ENCODE measurements at places on chromosomes 2 and 18.

GRCh38 chr18:62523631-62524439, 1.0 kb downstream of the ZCCHC2 start:
- DNase-seq: peak; percentile 41

- DNase-seq: no peak
Observed at GRCh38 chr18:50573679-50574078, 13.8 kb downstream of the MAPK4 start.

DNA sequence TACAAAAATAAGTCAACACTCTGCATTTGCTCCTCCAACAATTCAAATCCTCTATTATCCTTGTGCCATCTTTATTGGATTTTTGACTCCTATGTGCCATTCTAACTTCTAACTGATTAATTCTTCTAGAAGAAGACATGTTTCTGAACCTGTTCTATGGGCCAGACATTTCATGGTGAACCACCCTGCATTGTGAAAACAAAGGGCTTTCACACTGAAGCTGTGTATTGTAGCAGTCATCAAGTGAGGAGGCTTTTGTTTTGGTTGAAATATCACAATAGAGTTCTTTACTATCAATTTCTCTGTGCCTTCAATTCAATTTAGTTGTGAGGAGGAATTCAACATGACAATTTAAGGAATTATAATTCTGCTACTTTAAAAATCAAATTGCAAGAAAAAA, 357.9 kb downstream of the PLCL1 start:
- peak; percentile 81 for DNase-seq

- DNase-seq: peak; percentile 61
Observed at GRCh38 chr2:46337208-46337994, 40.2 kb downstream of the EPAS1 start.

- DNase-seq: peak; percentile 84
Observed at GRCh38 chr2:96907115-96908041, 37.5 kb upstream of the SEMA4C start.

DNA sequence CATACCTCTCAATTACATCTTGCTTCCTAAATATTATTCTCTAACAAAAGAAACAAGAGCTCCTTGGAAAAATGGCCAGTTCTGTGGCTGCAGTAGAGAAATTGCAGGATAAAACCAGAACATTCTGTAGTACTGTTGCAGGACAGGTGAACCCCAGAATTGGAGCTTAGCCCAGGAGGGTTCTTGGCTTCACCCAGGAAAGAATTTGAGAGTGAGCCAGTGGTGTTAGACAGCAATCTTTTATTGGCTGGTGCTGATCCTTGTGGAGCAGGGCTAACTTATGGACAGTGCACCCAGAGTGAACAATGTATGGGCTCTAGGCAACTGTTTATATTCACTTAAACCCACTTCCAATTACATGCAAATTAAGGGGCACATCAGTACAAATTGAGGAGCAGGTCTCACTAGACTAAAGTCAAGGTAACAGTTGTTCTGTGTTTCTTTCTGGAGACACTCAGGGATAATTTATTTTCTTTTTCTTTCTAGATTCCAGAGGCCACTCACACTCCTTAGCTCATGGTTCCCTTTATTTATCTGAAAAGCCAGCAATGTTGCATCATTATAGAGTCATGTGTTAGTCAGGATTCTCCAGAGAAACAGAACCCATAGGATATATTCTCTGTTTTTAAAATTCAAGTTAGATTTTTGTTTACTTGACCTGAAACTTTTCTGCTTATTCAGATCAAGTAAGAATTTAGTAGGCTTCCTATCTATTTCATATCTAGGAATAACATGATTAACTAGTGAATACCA, 348.1 kb downstream of the CCDC85A start:
- no peak for DNase-seq

GRCh38 chr2:230589497-230590015, 123.1 kb upstream of the CAB39 start:
- no peak for DNase-seq

DNA sequence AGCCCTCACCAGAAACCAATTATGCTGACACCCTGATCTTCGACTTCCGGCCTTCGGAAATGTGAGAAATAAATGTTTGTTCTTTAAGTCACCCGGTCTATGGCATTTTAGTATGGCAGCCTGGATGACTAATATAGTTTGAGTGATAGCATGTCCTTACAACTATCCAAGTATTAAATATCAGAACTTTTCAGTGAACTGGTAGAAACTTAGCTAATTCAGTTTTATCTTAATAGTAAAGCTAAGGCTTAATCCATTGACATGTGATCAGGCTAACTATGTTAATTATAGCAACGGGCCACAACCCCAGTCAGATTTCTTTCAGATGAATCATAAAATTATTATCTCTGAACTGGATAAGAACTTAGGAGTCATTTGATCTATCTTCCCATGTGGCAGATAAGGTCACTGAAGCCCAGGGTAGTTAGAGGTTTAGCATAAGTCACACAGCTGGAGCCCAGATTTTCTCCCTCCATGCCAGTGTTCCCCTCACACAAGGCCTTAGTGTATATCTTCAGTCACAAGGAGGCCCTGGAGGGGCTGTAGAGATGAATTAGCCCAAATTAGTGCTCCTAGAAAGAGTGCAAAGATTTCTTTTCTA, 40.7 kb upstream of the UPP2 start:
- no peak for DNase-seq

DNA sequence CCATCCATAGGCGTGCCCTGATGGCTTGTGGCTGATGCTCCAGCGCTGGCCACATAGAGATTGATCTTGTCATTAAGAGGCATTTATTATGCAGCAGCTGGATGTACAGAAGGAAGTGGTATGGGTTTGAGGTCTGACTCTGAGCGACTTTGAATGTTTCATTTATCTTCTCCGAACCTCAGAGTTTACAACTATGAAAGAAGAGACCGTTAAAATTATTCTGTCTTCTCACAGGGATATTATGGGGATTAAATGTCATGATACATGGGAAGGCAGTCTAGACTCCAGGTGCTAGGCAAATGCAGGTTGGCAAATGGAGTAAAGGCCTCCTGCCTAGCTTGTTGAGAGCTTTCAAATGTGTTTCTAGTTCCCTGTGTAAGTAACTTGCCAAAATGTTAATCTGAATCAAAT, 30.3 kb downstream of the MOGAT1 start:
- no peak for DNase-seq

DNA sequence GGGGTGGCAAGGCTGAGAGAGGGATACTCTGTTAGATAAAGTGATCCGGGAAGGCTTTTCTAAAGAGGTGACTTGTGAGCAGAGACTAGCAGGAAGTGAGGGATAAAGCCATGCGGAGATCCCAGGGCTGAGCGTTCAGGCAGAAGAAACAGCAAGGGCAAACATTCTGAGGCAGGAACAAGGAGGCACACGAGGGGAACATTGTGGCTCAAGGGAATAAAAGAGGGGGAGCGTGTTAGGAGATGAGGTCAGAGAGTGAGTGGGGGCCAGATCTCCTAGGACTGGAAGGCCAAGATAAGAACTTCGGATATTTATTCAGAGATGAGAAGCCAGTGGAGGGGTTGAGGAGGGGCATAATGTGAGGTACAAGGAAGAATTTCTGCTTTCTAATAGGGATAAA, 67.1 kb downstream of the ACTR2 start:
- no peak for DNase-seq

DNA sequence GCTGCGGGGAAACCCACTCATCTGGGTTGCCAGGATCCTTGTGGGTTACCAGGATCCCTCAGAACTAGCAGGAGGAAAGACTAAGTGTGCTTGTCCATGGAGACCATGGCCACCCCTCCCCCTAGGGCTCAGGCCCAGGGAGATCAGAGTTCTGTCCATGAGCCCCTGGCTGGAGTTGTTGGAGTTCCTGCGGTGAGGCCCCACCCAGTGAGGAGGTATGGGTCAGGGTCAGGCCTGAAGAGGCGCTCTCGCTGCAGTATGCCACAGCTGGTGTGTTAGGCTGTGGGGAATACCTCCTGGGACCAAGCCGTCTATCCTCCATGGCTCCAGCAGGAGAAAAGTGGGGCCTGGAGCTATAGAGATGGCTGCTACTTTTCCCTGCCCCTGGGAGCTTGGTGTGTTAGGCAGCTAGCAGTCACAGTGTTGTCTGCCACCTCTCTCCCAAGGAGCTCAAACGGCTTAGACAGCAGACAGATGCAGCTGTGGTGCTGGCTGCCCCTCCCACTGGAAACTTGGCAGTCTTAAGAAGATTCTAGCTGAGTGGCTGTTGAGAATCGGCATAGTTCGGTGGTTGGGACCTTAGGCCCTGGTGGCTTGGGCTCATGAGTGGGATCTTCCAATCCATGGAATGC, 240.3 kb upstream of the CELF4 start:
- DNase-seq: no peak

DNA sequence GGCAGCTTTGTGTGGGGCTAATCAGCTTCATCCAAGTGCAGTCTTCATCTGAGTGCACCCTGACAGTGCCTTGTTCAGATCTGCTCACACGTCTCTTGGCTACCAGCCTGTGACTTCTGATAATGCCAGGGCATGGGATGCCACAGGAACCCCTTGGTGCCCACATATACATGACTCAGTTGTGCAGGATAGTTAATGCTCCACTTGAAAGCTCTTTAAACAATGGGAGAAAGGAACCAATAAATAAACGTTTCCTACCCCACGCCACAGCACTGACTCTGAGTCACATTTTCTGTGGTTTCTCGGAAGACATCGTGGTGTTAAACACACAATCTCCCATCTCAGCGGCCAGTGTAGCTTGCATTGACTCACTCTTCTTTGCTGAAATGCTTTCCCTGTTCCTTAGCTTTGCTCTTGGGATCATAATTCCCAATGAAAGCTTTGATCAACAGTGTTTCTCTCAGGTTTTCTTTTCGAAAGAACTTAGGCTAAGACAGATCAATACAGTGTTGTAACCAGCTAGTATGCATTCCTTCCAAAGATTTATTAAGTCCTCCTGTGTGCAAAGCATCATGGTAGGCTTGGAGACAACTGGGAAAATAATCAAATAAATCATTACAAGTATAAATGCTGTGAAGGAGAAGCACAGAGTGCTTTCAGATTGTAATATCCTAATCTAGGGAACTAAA, 142.0 kb downstream of the COPS8 start:
- DNase-seq: no peak

DNA sequence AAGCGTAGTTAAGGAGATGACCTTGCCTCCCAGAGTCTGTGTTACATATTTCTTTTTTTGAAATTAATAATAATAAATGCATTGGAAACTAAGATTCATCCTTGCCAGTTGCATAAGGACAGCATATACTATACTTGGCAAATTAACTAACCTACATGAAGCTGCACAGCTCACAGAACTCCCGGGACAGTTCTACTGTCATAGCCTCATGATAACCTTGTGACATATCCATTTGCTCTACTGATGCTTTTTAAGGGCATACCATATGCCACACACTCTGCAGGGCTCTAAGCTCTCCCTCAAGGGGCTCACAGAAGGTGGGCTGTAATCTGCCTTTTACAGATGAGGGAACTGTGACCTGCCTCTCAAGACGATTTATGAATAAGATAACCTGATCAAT, 3.8 kb downstream of the ITGB1BP1 start:
- DNase-seq: no peak

DNA sequence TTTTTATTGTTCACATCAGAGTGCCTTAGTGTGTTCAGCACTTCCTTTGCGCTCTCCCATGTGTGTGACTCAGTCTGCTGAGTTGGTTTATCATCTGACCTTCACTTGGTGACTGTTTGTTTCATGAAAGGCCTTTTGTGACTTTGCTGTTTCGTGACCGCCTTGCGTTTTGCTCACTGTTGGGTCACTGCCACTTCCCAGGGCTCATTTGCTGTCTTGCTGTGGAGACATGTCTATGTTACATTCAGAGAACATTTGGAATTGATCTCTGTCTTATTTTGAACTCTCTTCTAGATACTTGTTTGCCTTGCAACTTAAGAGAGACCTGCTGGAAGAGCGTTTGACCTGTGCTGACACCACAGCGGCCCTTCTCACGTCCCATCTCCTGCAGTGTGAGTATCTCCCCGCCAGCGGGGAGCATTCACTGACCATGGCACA, 54.7 kb downstream of the FARP2 start:
- peak; percentile 88 for DNase-seq

DNA sequence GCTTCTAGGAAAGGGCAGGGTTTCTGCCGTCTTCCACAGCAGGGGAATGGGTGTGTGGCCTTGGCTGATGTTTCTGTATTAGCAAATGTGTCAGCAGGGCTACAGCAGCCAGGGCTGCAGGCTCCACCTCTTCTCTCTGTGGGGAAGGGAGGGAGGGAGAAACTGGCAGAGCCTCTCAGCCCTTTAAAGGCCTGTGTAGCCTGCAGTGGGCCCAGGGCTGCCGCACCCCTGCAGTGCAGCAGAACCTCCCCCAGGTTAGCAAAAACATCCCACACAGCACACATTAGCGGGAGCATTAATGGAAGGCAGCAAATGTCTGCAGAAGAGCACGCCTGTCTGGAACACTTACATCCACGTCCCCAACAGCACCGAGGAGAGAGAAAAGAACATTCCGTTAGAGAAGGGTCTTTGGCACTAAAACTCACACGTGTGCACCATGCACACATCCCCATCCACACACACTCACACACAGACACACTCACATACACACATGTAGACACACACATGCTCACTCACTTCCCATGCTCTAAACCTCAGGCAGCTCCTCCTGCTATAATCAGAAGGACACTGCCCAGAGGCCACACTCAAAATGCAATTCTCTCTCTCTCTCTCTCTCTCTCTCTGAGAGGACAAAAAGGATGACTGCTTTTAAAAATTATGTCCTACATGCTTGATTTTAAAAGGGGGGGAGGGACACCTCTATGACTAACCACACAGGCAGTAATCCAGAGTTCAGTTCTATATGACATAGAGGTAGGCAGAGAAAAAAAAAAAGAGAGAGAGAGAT, 24.1 kb downstream of the MRPL35 start:
- peak; percentile 81 for DNase-seq

- no peak for DNase-seq
Observed at GRCh38 chr2:133666621-133667020, 98.4 kb upstream of the NCKAP5 start.

GRCh38 chr2:170660409-170660808, 54.7 kb upstream of the SP5 start:
- DNase-seq: no peak

GRCh38 chr2:715854-716560, 38.8 kb upstream of the TMEM18 start:
- DNase-seq: no peak

GRCh38 chr2:75558786-75559679, 1.7 kb downstream of the EVA1A start:
- DNase-seq: no peak

DNA sequence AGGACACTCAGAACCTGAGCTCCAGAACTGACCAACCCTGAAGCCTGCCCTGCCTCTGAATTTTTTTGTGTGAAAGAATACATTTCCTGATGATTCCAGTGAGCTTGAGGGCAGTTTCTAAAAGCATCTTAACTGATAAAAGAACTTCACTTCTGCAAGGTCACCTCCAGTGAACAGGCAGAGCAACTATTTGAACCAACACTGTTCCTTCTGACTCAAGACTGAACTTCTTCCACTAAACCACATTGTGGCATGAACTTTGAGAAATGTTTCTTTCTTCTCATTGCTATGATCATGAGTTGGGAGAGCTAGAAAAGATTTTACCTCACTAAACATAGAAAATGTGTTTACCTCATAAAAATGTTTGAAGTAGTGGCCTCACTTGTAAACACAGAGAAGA, 83.8 kb upstream of the SERTAD2 start:
- no peak for DNase-seq

GRCh38 chr2:160372010-160372356, 121.6 kb downstream of the RBMS1 start:
- DNase-seq: no peak

Data from Ammon's horn (tissue), 1 donor.